T-helper 17 cell (primary cell): ENCODE measurements at places on chromosomes 5 and 9. TPM values are rescaled to one million over a fixed set of nuclear protein-coding genes. Genes with fewer than 3 reads are reported as not detected.

DNA sequence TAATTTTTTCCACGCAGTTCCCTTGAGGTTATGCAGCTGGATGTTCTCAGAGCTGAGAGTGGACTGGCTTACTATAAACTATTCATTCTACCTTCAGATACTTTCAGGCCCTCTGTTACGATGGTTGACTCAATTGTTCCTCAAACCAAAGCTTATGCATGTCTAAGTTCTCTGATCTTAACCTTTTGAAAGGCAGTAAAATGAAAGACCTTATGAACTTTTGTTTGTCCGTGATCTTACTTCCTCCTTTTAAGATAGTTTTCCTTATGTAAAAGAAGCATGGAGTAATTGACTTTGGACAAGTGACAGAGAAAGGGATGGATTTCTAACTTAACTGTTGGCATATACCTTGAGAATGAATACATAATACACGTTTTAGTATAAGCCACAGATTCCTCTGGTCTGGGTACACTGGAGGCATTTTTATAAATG lies 575.7 kb downstream of the PDE4D start:
- H3K27me3 ChIP-seq = peaks cover 8% of the 10 kb centered on the region
- no peaks in the 10 kb centered on the region for H3K4me1 ChIP-seq
- no peak for DNase-seq
- no peak overlapping the region for H3K27ac ChIP-seq
- no peak overlapping the region for H3K4me3 ChIP-seq
- no peaks in the 10 kb centered on the region for H3K36me3 ChIP-seq

The PLGRKT gene
- 17.4 TPM for total RNA-seq

The PCDHGA10 gene
- total RNA-seq = 0.10 TPM

- peaks cover 4% of the 10 kb centered on the region for H3K4me1 ChIP-seq
- H3K27me3 ChIP-seq = no peaks in the 10 kb centered on the region
- DNase-seq = no peak
- H3K36me3 ChIP-seq = peaks cover 3% of the 10 kb centered on the region
- no peak overlapping the region for H3K4me3 ChIP-seq
- no peak overlapping the region for H3K27ac ChIP-seq
Measured at GRCh38 chr9:125434986-125435775, 173.6 kb downstream of the GAPVD1 start.

- no peak overlapping the region for H3K27ac ChIP-seq
- no peak for DNase-seq
- H3K4me1 ChIP-seq = peaks cover 2% of the 10 kb centered on the region
- no peaks in the 10 kb centered on the region for H3K36me3 ChIP-seq
- peaks cover 27% of the 10 kb centered on the region for H3K27me3 ChIP-seq
- no peak overlapping the region for H3K4me3 ChIP-seq
Measured at GRCh38 chr5:66621736-66622135, 25.5 kb downstream of the MAST4 start.

The C5 gene
- total RNA-seq = 1.9 TPM

The KIF27 gene
- 4.9 TPM for total RNA-seq

- DNase-seq = no peak
- no peaks in the 10 kb centered on the region for H3K36me3 ChIP-seq
- H3K27me3 ChIP-seq = peaks cover 6% of the 10 kb centered on the region
- no peak overlapping the region for H3K4me3 ChIP-seq
- H3K27ac ChIP-seq = no peak overlapping the region
- peaks cover 6% of the 10 kb centered on the region for H3K4me1 ChIP-seq
Measured at GRCh38 chr5:42881416-42882117, 69.9 kb upstream of the SELENOP start.

- no peak overlapping the region for H3K4me3 ChIP-seq
- H3K4me1 ChIP-seq = peaks cover 2% of the 10 kb centered on the region
- no peak overlapping the region for H3K27ac ChIP-seq
- peaks cover 4% of the 10 kb centered on the region for H3K36me3 ChIP-seq
- DNase-seq = no peak
Measured at GRCh38 chr5:109161914-109162683, 247.7 kb downstream of the PJA2 start.

DNA sequence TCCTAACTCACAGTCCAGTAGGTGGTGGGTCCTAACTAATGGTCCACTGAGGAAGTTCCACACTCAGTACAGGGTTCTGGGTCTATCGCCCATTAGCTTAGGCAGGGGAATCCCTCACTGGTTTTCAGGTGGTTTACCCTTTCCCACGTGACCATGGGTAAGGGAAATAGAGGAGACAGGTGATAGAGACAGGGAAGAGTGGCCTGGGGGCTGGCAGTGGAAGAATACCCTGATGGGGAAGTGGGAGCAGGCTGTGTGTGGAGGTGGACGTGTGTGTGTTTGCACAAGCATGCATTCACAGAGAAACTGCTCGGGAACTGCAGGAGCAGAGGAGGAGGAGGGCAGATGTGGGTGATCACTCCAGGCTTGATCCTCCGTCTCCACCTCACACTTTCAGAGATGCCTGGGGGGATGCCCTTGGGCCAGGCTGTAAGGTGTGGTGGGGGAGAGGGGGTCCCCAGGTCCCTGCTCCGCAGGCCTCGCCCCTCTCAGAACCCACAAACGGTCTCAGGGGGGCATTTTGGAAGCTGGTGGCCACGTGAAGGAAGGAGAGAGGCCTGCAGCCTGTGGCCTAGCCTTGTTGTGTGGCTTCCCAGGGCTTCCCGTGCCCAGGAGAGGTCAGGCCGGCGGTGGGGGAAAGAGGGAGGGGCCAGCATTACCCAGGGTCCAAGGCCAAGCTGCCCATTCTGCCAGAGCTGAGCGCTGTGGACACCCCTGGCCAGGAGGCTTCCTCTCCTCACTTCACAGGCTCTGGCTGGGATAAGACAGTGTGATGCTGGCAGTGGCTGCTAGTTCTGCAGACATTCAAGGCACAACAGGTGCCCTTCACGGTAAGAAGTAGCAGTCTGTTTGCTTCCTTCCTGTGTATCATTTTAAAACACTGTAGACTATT lies 80.0 kb downstream of the OTULIN start:
- H3K36me3 ChIP-seq = peaks cover 8% of the 10 kb centered on the region
- no peak overlapping the region for H3K27ac ChIP-seq
- no peak overlapping the region for H3K4me3 ChIP-seq

DNA sequence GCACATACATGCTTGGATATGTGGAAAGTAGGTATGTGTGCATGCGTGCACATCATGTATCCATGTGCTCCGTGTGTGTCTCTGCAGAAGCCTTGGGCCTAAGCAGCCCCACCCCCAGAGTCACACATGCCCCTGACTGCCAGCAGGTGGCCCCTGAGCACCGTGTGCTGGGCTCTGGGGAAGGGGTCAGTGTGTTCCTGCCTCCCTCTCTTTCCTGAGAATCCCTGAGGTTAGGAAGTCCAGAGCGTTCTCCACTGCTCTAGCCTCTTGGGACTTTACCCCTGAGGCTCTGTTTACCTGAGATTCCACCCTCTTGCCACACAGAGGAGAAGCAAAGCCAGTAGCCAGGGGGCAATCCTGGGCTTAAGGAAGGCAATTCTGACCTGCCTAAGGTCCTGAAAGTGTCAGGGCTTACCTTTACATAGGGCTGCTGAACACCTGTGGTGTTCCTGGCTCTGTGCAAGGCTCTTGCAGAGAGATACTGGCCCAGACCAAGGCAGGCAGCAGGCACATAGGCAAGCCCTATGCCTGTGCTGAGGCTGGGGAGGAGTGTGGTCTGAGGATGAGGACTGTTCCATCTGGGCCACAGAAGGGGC lies 207.3 kb downstream of the TMEM38B start:
- no peak overlapping the region for H3K27ac ChIP-seq
- H3K4me1 ChIP-seq = no peaks in the 10 kb centered on the region
- H3K36me3 ChIP-seq = peaks cover 3% of the 10 kb centered on the region
- DNase-seq = no peak

DNA sequence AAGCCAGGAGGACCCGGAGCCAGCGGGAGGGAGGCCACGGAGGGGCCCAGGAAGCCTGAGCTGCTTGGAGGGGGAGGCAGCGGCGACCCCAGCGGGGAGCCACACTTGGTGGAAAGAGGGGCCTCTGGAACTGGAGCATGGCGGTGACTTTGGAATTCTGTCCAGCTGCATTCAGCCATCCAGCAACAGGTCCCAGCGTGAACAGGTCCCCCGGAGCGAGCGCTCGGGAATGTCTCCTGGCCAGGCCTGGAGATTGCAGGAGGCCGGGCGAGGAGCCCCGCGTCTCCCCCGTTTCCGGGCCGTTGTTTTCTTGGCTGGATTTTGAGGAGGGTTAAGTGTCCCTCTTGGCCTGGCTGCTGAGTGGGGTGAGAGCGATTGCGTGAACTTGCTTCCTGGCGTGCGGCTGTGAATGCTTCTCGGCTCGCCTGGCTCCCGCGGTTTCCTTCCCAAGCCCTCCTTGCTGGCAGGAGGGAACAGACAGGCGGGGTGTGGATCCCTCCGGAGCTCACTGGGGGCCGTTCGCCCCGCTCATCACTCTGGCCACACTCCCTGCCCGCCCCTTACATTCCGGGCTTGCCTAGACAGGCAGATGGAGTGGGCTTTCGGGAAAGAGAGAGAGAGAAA lies 125.3 kb upstream of the IRX4 start:
- no peak overlapping the region for H3K4me3 ChIP-seq
- no peak overlapping the region for H3K27ac ChIP-seq
- peaks cover 3% of the 10 kb centered on the region for H3K4me1 ChIP-seq
- no peak for DNase-seq
- no peaks in the 10 kb centered on the region for H3K36me3 ChIP-seq
